ENCODE measurements at places on chromosomes 5 and 9.

- no peak for DNase-seq
Observed at GRCh38 chr5:88092358-88092757, 176.3 kb downstream of the TMEM161B start.

DNA sequence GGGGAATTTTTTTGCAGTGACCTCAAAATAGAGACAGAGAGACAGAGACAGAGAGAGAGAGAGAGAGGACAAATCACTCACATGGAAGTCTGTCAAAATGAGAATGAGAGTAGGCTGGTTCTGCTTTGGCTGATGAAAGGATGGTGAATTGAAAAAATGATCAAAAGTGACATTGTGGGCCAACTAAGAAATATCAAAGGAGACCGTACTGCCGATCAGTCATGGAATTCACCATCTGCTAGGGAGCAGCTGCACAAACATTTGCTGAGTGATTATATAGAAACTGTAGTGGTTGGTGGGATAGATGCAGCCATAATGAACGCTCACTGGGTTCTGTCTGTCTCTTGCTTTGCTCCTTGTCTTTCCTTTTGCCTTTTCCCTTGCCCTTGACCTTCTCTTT, 476.6 kb upstream of the SGCD start:
- no peak for DNase-seq

DNA sequence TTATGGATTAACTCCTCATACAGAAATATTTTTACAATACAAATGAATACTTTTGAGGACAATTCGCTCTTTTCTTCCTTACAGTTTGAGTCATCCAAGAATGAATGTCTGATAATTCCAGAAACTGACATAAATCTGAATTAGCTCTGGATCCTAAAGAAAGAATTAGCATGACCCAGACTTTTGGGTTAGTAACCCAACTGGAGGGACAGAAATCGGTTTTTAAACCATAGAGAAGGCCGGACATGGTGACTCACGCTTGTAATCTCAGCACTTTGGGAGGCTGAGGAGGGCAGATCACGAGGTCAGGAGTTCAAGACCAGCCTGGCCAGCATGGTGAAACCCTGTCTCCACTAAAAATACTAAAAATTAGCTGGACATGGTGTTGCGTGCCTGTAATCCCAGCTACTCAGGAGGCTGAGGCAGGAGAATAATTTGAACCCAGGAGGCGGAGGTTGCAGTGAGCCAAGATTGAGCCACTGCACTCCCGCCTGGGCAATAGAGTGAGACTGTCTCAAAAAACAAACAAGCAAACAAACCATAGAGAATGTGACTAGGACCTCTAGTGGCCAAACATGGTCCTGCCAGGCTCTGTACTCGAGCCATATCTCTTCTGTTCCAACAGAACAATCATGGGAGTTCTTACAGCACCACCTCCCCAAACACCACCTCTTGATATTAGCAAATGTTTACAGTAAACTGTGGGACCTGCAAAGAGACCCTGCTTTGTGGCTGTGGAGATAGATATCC, 44.8 kb downstream of the LURAP1L start:
- no peak for DNase-seq

GRCh38 chr9:123406691-123407216, 50.8 kb downstream of the CRB2 start:
- no peak for DNase-seq

DNA sequence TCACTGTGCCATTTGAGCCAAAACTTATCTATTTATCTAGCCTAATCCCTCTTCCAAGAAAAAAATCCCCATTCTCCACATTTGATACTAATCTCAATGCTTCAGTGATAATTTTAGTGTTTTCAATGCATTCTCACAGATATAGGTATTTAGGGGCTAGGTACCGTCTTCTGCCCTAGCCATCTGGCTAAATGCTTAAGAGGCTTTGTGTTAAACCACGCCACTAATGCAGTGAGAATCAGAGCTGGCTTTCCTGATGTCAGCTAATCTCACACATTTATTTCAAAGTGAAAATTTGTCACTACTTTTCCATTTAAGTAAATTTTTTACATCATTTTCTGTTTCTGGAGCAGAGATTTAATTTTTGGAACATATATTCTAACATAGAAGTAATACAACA, 479.7 kb downstream of the MAN2A1 start:
- DNase-seq, result no peak

DNA sequence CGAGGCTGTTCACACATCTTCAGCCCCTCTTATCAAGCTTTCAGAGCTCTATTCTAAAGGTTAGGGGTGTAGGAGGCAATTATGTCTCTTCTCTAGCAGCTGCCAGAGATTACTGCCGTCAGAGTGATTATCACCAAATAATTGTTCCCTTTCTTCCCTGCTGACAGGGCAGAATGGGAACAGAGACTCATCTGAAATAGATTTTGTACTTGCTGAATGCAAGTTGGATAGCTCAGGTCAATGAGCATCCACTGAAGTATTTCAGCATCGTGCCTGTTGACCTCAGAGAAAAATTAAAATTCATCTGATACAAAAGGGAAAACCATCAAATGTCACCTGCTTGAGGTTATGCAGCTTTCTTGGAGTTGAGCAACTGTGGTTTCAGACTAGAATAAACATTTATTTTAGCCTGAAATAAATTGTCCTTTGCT, 213.7 kb upstream of the MAP3K1 start:
- DNase-seq, result no peak

DNA sequence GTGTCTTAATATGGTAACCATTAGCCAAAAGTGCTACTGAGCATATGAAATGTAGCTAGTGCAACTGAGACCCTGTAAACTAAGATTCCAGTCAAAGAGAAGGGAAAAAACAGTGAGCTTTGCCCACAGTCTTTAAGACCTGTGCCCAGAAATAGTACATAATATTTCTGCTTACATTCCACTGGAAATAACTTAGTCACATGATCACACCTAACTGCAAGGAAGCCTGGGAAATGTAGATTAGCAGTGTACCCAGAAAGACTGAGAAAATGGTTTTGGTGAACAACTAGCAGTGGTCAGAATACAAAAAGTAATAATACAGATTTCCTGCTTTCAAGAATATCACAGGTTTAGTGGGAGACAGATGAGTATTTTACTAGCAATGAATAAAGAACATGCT, 2.5 kb upstream of the CPLANE1 start:
- no peak for DNase-seq

DNA sequence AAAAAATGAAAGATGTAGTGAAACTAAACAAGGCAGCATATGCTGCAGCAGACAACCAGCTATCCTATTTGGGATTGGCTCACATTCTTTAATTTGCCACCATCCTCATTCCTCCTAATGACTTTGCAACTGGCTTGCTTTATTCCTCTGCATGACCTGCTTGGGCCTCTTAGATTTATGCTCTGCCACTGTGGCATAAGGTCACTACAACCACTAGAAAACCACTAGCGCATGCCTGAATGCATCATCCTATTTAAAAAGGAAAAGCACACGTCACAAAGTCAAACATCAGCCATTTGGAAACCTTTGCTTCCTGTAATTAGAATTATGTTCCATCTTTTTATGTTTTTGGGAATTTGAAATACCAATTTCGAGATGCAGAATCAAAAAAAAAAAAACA, 40.8 kb upstream of the CCDC152 start:
- DNase-seq, result no peak

DNA sequence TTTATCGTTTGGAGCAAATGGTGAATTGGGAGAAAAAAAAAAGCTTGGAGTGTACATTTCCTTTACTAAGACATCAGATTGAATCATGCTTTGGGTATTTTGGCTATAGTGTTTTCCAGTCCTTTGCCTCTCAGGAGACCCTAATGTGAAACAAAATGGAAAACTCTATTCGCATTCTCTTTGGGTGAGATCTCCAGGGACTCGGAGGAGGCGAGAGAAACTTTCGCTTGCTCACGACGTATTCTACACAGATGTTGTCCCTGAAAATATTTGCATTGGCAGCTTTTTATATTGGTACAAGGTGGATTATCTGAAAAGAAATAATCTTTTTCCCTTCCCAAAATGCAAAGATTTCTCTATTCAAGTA, 1240.1 kb upstream of the WWC1 start:
- no peak for DNase-seq

DNA sequence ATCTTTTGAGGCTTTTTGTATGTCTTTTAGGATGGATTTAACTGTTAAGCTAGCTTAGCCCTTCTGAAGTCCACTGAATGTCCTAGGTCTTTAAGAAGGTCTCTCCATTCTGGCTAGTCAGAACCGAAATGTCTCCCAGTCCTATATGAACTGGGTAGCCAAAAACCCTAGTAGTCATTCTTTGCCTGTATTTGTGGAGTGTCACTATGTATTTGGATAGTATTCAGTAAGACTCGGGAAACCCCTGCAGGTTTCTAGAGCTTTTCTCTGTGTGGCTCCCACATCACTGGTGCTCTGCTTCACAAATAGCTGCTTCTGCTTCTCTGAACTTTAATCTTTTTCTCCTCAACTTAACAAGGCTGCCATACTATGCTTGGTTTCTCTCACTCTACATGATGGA, 68.0 kb downstream of the RIC1 start:
- DNase-seq, result no peak

DNA sequence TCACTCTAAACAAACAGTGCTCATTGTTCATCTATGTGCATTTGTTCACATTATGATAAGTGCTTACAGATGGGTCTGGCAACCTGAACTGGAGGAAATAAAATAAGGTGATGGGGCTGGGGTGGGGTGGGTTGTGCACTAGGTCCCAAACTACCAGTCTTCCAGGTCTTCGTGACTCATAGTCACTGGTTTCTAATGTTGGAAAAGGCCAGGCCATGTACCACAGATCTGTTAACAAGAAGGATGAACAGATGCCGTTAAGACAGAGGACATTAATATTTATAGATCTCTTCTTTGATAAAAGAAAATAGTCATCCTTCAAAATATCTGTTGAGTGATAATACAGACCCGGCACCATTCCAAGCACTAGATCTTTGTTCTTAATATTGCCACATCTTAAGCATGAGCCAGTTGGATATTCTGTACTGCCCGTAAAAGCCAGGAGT, 71.4 kb upstream of the STARD4 start:
- DNase-seq, result no peak

DNA sequence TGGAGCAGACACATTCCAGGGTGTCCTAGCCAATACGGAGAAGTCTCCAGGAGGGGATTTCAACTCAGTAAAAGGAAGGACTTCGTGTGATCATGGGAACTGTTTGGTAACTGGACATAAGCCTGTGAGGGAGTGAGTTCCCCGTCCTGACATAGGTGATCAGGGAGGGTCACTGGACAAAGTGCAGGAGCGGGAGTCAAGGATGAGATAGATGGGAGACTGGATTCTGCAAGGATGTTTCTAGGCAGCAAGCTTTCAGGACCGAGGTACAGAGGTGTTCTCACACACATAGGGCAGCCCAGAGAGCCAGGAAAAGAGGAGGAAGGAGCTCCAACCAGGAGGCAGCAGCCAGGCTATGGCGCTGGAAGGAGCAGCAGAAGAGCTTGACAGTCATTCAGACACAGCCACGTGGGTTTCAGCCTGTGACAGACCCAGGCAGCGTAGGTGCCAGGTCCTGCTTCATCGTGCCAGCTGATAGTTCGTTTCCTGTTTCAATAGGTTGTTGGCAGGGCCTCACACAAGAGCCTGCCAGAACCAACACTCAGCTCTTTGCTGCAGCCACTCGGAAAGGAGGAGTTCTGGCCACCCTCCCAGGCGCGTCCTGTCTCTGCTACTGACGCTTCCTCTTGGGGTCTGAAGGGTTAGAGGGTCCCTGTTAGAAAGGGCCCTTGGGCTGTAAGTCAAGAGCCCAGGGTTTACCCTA, 84.1 kb downstream of the AMBP start:
- peak; percentile 68 for DNase-seq

DNA sequence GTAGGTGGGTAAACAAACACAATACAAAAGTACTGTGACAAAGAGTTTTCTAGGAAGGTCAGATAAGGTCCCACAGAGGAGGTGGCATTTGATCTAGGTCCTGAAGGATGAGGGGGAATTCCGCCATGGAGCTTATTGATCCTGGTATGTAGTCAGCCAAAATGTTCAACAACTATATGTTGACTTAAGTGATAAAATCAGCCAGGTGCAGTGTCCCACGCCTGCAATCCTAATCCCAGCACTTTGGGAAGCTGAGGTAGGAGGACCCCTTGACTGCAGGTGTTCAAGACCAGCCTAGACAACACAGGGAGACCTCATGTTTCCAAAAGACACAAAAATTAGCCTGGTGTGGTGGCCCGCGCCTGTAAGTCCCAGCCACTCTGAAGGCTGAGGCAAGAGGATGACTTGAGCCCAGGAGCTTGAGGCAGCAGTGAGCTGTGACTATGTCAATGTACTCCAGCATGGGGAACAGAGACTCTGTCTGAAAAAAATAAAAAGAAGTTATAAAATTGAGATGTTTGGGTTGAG, 46.4 kb upstream of the PLIN2 start:
- DNase-seq, result no peak

DNA sequence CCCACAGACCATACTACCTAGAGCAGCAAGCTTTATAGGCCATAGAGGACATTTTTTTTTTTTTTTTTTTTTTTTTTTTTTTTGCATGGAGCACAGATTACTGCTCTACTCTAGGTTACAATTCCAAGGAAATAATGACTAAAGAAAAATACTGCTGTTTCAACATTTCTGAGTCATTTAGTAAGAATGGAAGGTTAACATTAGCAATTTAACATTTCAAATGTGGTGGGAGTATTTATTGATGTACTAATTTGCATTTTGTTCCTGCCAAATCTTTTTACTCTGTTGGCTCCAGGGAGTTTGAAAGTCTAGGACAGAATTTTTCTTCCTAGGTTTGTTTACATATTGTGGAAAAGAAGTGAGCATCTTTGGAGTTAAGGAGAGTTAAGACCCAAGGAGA, 142.1 kb upstream of the CCDC152 start:
- no peak for DNase-seq

DNA sequence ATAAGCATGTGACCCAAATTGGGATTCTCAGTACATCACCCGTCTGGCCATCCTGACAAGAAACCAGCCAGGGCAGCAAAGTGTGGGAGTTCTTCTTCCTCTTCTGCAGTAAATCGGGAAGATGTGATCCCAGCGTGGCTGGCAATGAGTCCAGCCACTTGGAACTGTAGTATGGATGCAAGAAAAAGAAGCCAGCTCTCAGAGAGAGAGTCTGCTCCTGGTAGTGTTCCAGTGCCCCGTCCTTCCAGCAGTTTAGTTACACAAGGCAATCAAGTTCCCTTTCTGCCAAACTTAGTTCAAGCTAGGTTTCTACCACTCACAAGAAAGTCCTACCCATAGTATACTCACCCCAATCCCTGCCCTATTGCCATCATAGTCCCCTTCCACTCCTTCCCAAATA, 65.6 kb downstream of the CDK5RAP2 start:
- DNase-seq, result no peak

GRCh38 chr5:59282726-59283125, 610.8 kb downstream of the PDE4D start:
- no peak for DNase-seq

- DNase-seq, result no peak
Observed at GRCh38 chr9:27560457-27560856, 12.8 kb downstream of the C9orf72 start.

DNA sequence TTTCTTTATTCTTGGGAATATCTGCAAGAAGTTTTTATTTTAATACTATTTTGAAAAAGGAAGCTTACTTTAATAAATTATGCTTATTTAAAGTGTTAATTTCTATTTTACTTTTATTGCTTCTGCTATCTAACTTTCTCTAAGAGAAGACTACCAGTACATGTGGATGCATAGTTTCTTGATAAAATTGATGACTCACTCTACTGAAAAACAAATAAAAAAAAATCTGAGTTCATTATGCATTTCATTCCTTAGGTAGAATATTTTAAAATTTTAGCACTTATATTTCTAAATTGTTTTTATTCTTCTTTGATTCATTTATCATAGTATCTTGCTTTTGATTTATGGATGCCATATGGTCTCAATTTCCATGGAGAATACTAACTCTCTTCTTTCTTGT, 217.9 kb downstream of the TAF11L14 start:
- DNase-seq, result no peak

GRCh38 chr5:31990701-31991110, 183.4 kb downstream of the GOLPH3 start:
- DNase-seq, result no peak
